Stimulated activated CD4-positive, alpha-beta T cell treated with anti-CD3 and anti-CD28 coated beads, Interleukin-1b, Interleukin-23, amount 100 ng/mL, for 1 hour (primary cell): ENCODE measurements at places on chromosomes 6 and 20.

DNA sequence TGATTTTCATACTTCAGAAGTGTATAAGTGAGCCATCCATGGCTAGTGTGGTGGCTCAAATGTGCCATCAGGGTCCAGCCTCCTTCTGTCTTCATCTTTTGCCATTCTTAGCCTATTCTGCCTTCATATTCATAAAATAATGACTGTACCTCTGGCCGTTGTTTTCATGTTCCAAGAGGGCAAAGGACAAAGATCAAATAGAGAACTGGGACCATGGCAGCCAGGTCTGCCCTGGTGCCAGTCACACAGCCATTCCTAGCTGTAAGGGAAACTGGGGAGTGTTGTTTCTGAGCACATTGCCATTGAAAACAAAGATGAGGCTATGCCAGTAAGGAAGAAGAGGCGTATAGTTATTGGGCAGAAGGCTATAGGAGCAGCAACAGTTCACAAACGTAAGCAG is 518.6 kb downstream of the TFAP2B start:
- no peak for DNase-seq

- no peak for DNase-seq
Measured at GRCh38 chr20:19886661-19887288, 128.7 kb downstream of the RIN2 start.

- no peak for DNase-seq
Measured at GRCh38 chr6:127073222-127073621, 45.2 kb upstream of the RSPO3 start.

DNA sequence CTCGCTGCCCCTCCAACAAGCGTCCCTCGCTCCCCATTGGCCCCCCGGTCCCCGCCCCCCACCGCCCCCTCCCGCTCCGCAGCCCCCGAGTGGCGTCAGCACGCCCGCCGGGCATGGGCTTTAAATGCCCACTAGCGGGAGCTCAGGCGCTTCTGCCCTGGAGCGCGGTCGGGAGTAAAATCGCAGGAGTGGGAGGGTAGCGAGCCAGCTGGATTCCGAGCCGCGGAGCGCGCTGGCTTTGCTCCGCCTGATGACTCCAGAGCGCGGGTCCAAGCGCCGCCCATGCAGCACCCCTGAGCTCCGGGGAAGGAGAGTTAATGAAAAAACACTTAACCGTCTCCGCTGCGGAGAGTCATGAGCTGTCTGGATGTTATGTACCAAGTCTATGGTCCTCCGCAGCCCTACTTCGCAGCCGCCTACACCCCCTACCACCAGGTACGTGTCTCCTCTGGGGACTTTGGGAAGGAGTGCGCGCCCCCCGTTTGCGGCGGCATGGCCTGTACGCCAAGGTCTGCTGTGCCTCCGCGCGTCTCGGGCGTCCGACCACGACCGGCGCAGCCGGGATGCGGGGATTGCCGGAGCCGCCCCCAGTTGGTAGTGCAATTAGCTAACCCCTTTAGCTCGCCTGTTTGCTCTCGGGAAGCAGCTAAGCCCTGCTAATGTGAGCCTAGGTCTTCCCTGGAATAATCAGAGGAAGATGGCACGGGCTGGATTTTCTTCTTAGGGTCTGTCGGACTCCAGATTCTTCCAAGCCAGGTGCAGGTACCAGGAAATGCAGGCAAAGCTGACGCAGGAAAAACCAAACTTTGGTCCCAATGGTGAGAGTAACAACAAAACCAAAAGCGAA is at the start of gene VGLL2:
Gene VGLL2 (plus strand): TSS at position 149 of the 847 bp plus-strand sequence. CDS start 206 bp downstream, at position 355.
- no peak for DNase-seq

GRCh38 chr6:12472601-12473038 is 182.5 kb downstream of the EDN1 start:
- no peak for DNase-seq

DNA sequence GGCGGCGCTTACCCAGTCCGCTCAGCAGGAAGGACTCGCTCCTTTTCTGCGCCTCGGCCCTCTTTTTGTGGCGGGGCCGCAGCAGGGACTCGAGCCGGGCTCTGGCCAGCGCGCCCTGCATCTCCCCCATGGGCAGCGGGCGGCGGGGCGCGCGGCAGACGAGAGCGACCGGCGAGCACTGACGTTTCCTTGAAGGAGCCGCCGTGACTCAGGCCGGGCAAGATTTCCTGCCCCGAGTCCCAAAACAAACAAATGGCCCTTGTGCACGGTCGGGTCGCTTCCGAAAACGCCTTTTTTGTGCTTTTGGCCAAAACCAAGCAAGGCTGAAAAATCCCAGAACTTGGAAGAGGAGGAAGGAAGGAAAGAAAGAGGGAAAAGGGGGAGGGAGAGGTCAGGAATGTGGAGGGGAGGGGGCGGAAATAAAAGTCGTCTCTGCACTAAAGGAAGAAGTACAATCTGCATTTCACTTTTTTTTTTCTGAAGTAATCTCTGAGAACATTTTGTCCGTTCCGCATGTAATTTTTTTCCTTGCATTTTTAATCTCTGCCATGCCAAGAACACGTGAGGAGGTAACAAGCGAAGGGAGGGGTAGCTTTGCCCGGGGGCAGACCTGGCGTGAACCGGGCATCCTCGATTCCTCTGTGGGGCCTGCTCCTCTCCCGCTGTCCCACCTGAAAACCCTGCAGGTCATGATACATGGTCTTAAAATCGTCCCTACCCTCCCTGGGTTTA is 123.3 kb upstream of the SLC2A12 start:
- DNase-seq, result peak; percentile 18

DNA sequence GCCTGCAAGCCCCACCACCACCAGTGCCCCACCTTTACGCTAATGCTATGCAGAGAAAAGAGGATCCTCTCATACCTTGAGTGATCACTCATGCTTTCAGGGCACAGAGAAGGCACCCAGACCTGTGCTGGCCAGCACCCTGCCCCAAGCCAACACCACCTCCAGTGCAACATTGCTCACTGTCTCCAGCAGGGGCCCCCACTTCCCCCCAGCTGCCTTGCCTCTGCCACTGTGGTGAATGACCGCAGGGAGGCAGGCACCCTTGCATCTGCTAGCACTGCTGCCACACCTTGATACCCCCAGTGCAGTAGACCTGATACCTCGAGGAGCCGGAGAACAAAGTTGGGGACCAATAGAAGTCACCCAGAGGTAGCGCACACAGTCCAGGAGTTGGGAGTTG is 139.2 kb upstream of the PLN start:
- DNase-seq, result no peak

GRCh38 chr20:9131841-9132240 is 63.0 kb downstream of the PLCB4 start:
- no peak for DNase-seq

DNA sequence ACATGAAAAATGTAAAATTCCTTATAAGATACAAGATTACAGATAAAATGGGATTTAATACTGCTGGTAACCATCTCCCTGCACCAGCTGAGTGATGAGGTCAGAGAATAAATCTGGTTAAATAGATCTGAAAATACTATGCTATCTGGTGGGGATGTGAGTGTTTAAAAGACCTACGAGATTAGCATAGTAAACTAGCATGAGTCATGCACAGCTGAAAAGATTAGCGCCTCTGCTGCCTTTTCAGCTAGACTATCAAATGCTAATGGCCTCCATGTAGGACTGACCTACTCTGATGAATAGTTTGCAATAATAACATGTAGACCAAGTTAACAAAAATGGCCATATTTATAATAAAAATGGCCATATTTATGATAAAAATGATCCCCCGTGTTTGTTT is 553.3 kb downstream of the C6orf118 start:
- no peak for DNase-seq

- no peak for DNase-seq
Measured at GRCh38 chr6:32406197-32406596, 784 bp downstream of the BTNL2 start.

DNA sequence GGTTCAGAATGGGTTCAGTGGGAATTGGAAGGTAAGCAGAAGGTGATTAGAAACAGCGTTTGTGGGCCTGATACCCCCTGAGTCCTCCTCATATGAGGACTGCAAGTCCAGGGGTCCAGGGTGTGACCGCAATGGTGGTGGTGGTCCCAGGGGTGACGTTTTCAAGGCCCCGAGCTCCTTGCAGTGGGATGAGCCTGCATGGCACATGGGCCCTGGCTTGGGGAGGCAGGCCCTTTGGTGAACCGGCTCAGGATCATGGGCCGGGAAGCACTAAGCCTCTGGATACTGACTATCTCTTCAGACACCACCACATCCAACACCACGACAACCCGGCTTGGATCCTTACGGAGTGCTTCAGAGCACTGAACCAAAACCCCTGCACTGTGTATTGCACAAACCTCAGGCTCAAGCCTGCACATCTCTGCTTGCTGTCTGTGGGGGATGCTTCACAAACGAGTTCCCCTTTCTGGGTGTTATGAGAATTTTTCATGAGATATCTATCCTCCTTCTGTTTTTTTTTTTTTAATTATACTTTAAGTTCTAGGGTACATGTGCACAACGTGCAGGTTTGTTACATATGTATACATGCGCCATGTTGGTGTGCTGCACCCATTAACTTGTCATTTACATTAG is 67.9 kb downstream of the STK35 start:
- no peak for DNase-seq

DNA sequence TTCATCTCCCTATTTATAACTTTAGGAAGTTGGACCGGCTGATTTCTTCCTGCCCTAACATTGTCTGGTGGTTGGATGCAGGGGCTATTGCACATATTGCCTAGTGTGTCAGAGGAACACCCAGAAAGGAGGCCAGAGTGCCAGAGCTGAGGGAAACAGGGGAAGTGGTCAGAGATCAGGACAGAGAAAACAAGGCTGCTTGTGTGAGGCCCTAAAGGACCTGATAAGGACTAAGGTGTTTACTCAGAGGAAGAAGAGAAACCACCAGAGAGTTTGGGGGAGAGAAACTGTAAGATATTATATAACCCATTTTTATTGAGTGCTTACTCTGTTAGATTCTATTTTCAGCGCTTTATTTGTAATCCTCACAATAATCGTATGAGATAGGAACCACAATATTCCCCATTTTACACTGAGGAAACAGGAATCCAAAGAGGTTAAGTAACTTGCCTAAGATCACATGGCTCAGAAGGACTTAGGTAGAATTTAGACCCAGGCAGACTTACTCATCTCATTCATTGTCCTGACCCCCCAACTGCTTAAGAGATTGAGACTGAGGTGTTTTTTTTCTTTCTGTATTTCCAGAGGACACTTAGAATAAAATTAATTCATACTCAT is 54.0 kb upstream of the REV3L start:
- DNase-seq, result no peak

DNA sequence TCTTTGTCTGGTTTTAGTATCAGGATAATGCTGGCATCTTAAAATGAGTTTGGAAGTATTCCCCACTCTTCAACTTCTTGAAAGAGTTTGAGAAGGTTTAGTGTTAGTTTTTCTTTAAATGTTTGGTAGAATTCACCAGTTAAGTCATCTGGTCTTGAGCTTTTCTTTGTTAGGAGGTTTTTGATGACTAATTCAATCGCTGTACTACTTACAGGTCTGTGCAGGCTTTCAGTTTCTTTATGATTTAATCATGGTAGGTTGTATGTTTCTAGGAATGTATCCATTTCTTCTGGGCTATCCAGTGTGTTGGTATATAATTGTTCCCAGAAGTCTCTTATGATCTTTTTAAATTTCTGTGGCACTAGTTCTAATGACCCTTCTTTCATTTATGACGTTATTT is 215.5 kb downstream of the LRFN2 start:
- no peak for DNase-seq

DNA sequence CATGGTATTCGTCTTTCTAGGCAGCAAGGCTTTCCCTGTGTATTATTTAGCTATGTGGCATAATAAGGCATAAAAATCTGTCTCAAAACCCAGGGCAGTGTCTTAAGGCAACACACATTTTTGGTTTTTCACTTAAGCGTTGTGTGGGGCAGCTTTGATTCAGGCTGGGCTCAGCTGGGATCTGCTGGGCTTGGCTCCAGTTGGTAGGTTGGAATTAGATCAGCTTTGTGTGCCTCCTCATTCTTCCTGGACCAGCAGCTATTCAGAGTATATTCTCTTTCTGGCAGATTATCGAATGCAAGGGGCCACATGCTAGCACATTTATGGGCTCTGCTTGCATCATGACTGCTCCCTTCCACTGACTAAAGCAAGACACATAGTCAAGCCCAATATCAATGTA is 487.9 kb downstream of the RFPL4B start:
- no peak for DNase-seq

- DNase-seq, result no peak
Measured at GRCh38 chr20:32163951-32164350, 43.6 kb downstream of the PLAGL2 start.

DNA sequence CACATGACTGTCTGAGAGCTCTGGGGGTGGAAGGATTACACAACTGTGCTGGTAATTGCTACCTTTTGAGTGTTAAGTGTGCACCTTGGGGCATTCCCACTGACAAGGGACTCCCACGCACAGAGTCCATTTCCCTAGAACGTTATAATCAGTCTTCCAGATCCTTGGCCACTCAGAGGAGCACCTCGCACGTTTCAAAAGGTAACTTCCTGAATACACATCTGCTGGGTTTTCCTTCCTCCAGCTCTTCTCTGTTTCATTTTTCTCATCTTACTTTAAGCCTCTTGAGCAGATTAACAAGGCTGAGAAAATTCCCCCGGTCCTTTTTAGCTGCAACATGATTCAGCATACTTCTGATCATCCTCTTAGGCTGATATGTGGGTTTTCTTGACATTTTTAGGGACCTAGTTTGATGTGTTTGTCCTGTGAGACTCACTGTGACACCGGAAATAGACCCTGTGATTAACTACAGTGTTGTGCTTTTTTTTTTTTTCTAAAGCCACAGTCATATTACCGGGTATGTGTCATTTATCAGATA is 98.4 kb upstream of the DUSP22 start:
- no peak for DNase-seq

DNA sequence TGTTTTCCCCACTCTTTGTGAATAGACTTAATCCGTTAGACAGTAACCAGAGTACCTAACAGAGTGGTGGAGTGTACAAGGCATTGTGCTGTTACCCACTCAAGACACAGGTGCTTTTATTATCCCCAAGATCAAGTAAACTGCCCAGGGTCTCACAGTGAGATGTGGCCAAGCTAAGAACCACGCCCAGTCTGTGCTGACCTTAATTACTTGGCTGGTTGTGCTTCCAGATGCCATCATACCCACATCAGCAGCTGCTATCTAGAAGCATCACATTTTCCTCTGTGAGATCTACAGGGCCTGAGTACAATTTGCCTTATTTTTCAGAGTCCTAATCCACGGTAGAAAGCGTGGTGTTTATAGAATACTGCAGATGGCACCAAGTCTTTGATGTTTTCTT is 70.3 kb downstream of the GFRA4 start:
- DNase-seq, result no peak

- DNase-seq, result no peak
Measured at GRCh38 chr6:34705241-34705640, 8.7 kb upstream of the ILRUN start.

DNA sequence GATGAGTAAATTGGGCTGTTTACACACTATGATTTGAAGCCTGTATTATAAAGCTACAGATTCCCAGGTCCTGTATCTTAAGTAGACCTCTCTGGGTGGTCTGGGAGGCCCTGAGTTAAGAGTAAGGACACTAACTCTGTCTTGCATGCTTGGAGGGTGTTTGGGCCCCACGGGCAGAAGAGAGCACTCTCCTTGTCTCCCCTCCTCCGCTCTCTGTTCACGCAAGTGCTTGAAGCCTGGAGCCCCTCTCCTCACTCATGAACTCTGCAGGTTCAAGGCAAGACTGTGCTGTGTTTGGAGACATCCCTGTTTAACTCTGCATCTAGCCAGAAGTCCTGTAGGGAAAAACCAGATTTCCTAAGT is 154.0 kb downstream of the ZDHHC14 start:
- no peak for DNase-seq

- no peak for DNase-seq
Measured at GRCh38 chr6:29510202-29510601, 22.4 kb upstream of the MAS1L start.

GRCh38 chr20:6007094-6007528 is 46.7 kb downstream of the LRRN4 start:
- no peak for DNase-seq

- no peak for DNase-seq
Measured at GRCh38 chr20:62949962-62950361, 2.5 kb upstream of the SLC17A9 start.
